ENCODE measurements at places on chromosomes 2 and 18.

DNA sequence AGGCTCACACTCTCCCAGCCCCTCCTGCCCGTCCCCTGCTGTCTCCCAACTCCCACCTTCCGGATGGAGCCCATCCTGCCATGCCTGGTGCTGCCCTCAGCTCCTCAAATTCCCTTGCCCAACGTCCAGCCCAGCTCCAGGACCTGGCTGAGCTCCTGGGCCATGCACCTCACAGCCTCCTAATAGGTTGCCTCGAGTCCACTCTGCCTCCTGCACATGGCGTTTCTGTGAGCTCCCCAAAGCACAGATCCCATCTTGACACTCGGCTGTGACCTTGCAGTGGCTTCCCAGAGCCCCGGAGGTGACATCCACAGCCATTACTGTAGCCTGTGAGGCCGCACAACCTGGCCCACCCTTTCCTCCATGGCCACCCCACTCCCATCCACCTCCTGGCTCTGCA, 191.9 kb upstream of the SALL3 start:
- DNase-seq, result no peak

DNA sequence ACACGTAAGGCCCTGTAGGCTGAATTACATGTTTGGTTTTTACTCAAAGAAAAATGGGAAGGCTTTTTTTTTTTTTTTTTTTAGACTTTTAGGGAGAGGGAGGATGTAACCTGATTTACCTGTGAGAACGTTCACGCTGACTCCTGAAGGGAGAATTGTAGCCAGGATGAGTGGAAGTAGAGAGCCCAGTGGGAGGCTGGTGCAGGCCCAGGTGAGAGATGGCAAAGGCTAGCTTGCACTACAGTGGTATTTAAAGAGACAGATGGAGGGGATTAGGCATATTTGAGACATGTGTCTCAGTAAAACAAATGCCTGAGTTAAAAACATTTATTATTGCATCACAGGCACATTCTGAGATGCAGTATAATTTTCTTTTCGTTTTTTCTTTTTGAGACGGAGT, 107.9 kb downstream of the CCDC85A start:
- no peak for DNase-seq

DNA sequence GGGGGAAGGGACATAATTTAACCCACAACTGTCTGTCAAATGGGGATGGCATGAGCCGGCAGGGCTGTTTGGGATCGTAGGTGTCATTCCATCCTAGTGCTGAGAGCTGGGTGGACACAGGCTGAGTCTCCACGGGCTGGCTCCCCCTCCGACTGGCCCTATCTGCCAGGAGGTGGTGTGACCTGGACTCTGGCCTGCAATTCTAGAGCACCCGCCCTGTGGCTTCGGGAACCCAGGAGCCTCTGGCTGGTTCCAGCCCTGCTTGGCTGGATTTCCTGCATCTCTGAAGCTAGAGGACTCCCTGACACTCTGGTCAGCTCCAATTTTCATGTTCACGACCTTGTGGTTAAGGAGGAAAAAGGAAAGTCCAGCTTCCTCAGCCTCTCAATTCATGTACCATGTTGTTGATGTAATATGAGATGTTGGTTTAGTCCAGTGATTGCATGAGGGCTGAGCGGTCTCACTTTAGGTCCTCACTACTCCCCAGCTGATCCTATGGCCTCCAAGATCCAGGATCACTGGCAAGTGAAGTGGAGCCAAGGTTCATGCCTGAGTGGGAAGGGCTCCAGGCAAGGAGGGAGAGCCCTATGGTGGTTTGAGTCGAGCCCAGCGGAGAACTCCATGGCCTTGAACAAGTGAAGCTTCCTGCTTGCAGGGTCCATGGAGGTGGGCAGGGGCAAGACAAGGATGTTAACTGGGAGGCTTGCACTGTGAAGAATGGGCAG, 169.1 kb downstream of the NDUFA10 start:
- no peak for DNase-seq

GRCh38 chr18:65592435-65592834, 158.4 kb upstream of the CDH7 start:
- no peak for DNase-seq

DNA sequence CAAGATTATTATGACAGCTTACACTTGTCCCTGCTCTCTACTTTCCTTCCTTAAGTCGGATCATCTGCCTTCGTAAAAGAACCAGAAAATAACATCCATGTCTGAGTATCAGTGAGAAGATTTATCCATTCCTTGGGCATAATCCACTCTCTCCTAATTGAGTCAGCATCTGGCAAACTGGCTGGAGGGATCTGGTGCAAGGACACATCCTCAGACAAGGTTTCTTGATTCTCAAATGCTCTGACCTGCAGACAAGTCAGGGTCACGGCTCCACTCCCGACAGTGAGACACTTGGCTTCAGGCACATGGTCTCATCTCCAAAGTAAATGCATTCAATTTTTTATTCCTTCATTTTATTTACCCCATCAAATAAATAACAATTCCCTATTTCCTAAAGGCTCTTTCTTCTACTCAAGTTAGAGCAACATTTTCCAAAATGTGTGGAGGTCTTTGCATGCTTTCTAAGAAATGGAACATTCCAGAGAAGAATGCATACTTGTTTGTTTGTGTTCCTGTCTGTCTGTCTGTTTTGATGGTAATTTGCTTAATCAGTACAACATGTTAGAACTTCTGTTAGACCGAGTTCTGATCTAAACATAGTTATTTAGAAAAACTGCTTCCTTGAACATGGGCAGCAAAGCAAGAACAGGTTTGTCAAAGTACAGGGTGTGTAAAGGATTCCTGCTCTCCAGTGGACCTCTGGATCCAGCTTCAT, 246.9 kb downstream of the IRS1 start:
- no peak for DNase-seq

GRCh38 chr2:160213511-160213910, 13.4 kb upstream of the ITGB6 start:
- DNase-seq, result no peak

DNA sequence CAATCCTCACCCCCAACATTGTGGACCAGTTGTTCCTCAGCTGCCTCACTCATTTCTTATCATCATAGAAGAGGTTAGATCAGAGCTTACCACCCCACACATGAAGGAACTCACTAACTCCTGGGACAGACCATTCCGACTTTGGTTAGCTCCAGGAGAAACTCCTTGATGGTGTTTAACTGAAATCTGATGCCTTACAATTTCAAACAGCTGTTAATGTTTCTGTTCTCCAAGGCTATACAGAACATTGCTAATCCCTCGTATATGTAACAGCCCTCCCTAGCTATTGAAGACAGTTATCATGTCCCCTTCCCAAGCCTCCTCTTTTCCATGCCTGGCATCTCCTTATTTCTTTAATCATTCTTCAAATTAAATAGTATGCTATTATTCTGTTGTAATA, 14.8 kb downstream of the ERBB4 start:
- no peak for DNase-seq

DNA sequence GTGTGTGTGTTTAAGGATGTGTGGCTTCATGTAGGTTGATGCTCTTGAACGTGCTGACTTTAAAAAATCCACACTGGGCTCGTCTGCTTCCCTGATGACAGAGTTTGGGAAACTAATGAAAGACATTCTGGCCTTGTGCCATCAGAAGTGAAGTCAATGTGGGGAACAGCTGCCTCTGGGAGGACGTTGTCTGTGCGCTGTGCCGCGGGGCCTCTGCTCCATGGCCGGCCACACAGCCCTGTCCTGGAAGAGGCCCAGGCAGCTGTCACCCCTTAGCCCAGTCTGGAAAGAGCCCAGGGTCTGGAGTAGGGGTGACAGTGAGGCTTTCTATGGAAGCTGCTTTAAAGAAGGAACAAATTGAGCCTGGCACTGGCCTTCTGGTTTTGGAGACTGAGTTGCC, 155.8 kb downstream of the SH3RF3 start:
- DNase-seq, result no peak

DNA sequence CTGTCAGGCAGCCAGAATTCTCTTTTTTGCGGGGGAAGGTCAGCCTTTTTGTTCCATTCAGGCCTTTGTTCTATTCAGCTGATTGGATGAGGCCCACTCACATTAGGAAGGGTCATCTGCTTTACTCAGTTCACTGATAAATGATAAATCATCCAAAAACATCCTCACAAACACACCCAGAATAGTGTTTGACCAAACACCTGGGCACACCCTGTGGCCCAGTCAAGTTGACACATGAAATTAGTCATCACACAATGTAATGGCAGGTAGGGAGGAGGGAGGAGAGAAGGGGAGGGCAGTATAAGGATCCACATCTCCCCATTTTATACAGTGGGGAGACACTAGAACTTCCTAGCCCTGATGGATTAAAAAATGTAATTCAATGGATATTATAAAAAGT, 8.3 kb upstream of the RMC1 start:
- DNase-seq, result no peak

GRCh38 chr2:109059474-109060165, 69.4 kb upstream of the SH3RF3 start:
- no peak for DNase-seq

- no peak for DNase-seq
Measured at GRCh38 chr2:147495734-147496133, 349.1 kb upstream of the ACVR2A start.

GRCh38 chr2:42969231-42970150, 177.1 kb upstream of the HAAO start:
- DNase-seq, result no peak

- DNase-seq, result no peak
Measured at GRCh38 chr18:54159906-54160305, 64.6 kb downstream of the MBD2 start.

DNA sequence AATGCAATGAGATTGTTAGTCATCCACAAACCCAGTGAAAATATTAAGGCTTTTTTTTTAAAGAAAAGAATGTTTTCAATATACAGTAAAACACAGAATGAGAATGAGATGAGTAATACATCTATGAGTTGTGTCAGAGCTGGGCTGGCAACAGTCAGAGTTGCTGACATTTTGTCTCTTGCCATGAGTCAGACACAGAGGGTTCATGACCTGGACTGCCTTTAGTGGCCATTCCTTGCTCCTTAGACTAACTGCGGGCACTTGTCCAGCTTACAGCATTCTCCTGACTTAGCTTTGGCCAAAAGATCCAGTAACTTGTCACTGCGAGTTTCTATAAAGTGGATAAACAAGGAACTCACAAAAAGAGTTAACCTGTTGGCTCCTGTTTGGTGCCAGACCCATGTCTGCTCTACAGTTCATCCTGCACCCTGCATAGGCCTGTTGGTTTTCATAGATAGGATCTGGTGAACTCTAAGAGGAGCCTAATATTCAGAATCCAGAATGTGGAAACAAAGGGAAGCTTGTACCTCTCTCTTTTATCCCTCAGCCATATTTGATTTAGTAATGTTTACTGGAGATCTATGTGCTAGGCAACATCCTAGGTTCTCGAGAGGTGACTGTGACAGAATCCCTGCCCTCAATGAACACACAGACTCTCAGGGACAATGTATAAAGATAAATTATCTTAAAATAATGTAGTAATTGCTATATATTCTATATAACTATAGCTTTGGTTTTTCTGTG, 391.5 kb upstream of the VWC2L start:
- no peak for DNase-seq

DNA sequence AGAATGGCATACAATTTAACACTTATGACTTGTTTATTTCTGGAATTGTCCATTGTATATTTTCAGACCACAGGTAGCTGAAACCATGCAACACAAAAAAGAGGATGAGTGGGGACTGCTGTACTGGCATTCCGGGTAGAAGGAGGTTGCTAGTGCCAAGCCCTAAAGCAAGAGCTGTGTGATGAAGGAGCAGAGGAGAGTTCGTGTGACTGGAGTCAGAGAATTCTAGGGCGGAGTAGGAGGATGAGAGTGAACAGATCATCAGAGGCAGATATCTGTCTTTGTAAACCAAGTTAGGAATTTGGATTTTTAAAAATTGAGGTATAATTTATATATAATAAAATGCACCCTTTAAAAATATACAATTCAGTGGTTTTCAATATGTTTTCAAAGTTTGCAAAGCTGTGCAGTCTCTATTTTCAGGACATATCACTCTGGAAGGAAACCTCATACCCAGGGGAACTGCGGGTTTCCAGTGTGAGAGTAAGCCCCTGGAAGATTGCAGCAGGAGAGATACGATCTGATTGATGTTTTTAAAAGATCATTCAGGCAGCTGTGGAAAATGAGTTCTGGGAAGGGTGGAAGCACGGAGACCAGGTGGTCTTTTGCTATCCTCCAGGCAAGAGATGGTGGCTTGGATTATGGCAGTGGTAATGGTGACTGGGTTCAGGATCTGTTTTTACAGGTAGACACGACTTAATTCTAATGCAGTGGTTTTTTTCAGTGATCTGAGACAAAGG, 36.4 kb downstream of the TAF1B start:
- no peak for DNase-seq

- DNase-seq, result no peak
Measured at GRCh38 chr2:39476524-39476923, 39.4 kb upstream of the MAP4K3 start.

DNA sequence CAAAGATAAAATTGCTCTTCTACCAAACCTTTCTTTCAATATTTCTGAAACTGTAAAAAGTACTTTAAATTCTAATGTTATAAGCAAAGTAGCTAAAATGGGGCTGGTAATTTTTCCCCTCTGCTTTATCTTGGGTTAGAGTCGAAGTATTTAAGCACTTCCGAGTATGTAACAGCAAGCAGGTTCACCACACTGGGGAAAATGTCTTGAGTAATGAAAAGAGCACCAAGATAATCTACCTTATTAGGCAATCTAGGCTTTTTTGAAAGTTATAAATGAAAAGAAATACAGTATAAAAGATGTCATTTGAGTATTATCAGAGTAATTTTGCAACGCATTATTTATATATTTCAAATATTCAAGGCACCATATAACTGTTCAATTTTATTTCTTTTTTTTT, 687 bp upstream of the DSG3 start:
- no peak for DNase-seq

GRCh38 chr2:169707626-169708025, 13.4 kb downstream of the PHOSPHO2 start:
- no peak for DNase-seq

DNA sequence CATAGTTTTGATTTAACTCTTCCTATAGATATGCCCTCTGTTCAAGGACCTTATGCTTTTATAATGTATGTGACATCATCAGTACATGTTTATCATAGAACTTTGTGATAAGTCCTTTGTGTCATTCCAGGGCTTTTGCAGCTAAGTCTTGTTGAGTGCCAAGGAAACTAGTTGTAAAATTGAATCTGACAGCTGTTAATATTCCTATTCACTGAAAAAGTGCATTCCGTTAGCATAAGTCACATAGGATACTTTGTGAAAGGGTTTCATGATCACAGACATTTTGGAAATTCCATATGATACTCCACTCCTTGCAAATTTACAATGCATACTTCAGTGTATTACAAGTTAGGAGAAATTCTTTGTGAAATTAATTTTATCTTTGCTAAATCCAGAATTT, 503.4 kb downstream of the CCDC85A start:
- no peak for DNase-seq

GRCh38 chr2:191319186-191319585, 74.0 kb downstream of the MYO1B start:
- DNase-seq, result no peak

- DNase-seq, result no peak
Measured at GRCh38 chr18:58005011-58005410, 39.0 kb upstream of the NEDD4L start.

- DNase-seq, result no peak
Measured at GRCh38 chr2:239532859-239533258, 132.0 kb upstream of the HDAC4 start.

DNA sequence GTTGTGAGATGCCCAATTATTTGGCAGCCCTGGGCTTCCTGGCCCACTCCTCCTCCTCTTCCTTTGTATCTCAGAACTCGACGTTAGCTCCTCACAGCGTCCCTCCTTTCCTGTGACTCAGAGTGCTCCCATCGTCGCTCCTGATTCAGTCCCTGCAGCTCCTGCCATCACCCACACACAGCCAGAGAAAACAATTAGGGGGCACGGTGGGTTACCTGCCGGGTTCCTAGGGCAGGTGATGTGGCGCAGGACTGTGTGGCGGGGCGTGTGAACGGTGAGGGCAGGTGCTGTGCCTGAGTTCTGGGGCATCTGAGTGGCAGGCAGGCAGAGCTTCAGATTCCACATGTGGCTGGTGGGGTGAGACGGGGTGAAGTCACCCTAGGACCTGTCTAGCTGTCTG, 42.6 kb downstream of the GLI2 start:
- DNase-seq, result no peak

All from CD4-positive, alpha-beta T cell treated with Interleukin-15 for 4 hours (primary cell).